ENCODE measurements at places on chromosomes 1 and 21. TPM values are rescaled to one million over a fixed set of nuclear protein-coding genes. Genes with fewer than 3 reads are reported as not detected.
A peak's percentile ranks its signal among the peaks of the same experiment; 100 is the strongest.

GRCh38 chr21:42037943-42038342 lies 27.8 kb upstream of the ZBTB21 start:
- no peak for DNase-seq

Gene ZNF683
- not detected for total RNA-seq

GRCh38 chr1:32725615-32725982 lies 23.0 kb upstream of the SYNC start:
- no peak for DNase-seq

Gene SPATA6
- 10.5 TPM for total RNA-seq

- no peak for DNase-seq
Measured at GRCh38 chr21:36704281-36704957, 5.5 kb downstream of the SIM2 start.

Gene NUF2
- total RNA-seq, result 1.2 TPM

Gene OR14K1
- not detected for total RNA-seq

- DNase-seq, result peak; percentile 78
Measured at GRCh38 chr1:111538343-111539025, 35.1 kb upstream of the ADORA3 start.

- DNase-seq, result no peak
Measured at GRCh38 chr1:163668472-163668871, 346.7 kb downstream of the NUF2 start.

DNA sequence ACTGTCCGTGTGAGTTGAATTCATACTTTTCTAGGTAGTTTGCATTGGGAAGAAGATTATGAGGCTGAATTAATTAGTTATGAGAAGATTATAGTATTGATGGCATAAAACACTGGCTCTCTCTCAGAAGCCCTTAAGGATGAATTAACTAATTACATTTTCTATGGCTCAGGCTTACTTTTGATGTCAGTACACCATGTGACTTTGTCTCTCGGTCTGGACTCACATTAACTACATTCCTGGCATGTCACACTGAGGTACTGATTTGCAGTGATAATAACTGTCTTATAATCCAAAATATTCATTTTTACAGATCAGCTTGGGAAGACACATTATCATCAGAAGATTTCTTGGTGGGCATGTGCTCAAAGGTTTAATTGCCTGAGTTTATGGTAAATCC lies 362.2 kb downstream of the ZP4 start:
- no peak for DNase-seq

Gene TAS1R3
- 0.09 TPM for total RNA-seq

- DNase-seq, result no peak
Measured at GRCh38 chr1:216807696-216808095, 84.5 kb upstream of the ESRRG start.

DNA sequence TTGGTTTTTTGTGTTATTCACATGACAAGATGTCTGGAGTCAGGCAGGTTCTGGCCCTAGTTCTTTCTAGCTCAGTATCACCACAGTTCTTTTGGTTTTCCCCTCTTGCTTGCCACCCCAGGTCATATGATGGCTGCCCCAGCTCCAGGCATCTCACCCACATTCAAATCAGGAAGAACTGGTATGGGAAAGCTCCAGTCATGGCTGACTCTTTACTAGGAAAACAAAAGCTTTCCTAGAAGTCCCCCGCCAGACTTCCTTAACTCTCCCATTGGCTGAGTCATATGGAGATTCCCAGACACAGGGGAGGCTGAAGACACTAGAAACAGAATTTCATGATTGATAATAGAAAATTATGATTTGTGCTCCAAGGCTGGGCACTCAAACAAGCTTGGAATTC lies 22.1 kb upstream of the EYA3 start:
- peak; percentile 7 for DNase-seq

DNA sequence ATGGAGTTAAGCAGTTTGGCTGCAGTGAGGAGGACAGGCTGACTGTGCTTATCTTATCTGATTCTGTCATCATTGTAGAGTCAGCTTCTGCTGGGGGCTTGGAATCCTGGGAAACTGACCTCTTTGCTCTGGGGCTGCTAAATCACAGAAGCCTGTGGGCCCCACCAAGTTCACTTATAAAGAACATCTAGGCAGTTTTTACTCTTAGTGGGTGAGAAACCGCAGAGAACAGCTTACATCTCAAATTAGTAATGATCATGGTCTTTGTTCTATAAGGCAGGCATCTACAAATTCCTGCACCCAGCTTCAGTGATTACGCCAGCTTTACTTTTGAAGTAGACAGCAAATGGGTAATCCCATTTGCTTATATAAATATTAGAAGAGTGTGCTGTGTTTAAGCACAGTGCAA lies 75.7 kb downstream of the ZC3H11B start:
- DNase-seq, result no peak

- no peak for DNase-seq
Measured at GRCh38 chr21:16395285-16395684, 665.5 kb downstream of the USP25 start.

DNA sequence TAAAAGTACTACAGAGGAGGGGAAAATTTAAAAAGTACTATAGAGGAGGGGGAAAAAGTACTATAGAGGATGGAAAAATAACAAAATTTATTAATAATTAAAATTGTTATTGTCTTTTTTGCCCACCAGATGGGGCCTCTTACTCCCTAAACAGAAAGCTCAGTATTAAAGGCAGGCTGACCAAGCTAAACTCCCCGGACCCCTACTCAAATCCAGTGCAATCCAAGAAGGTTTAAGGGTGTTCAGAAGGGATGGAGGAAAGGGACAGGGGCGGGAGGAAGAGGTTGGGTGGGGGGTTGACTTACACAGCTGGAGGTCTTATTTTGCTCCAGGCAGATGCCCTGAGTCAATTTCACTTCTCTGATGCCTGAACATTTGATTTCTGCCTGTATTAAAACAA lies 13.7 kb downstream of the CD34 start:
- DNase-seq, result peak; percentile 43

- no peak for DNase-seq
Measured at GRCh38 chr1:20320704-20321103, 30.0 kb downstream of the VWA5B1 start.

- DNase-seq, result peak; percentile 98
Measured at GRCh38 chr1:201696217-201696761, 132.7 kb upstream of the IPO9 start.

- DNase-seq, result peak; percentile 6
Measured at GRCh38 chr1:17200756-17201155, 4.2 kb upstream of the PADI1 start.

DNA sequence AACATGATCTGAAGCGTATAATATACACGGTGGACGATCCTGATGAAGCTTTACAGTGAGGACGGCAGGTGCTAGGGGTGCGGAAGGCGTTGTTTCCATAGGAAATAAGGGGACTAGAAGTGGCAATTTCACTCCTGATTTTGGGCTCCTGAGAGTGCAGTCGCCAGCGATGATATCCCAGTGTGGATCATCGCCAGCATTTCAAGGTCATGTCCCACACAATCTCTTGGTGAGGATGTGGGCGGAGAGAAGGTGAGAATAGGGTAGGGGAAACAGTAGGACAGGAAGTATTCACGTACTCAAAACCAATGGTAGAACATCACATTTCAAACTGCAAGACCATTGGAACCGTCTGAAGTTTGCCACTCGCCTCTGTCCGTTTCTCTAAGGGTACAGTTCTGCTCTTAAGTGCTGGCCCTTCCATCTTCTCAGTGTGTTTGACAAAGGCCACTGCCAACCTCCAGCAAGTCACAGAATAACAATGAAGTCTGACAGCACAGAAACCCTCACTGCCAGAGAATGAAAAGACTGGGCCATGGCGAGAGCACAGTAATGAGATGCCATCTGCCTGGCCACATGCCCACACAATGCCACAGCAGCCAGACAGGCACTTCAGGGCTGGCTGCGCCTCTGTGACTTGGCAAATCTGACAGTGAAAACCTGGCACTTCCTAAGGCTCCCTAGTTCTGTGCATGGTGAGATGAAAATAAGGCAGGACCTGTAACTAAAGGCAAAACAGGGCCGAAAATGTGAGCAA lies 27.9 kb downstream of the PCSK9 start:
- no peak for DNase-seq

- peak; percentile 87 for DNase-seq
Measured at GRCh38 chr1:11918799-11919519, 7.3 kb downstream of the KIAA2013 start.

Gene PADI6
- total RNA-seq, result not detected

DNA sequence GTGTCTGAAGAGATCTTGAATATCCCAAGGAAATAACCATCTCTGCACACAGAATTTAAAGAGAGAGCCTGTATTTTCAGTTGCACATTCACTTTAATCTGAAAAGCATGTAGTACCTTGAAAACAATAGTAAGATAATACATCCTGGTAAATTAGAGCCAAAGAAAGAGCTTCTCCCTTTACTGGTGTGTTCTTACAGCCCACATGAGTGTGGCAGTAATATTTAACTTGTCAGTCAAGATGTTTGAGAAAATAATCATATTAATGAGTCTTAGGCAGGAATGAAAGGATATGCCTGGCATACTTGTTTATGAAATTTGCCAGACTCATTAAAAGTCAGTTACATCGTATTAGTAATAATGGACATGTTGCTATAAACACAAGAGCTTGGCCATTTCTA lies 908.4 kb upstream of the ADGRL4 start:
- DNase-seq, result no peak

GRCh38 chr1:200905411-200906052 lies 10.8 kb downstream of the INAVA start:
- no peak for DNase-seq

- DNase-seq, result no peak
Measured at GRCh38 chr21:42755766-42756579, 102.6 kb downstream of the PDE9A start.

GRCh38 chr1:27966402-27967105 lies 6.8 kb downstream of the XKR8 start:
- no peak for DNase-seq

Gene LAMB3
- 5.9 TPM for total RNA-seq

DNA sequence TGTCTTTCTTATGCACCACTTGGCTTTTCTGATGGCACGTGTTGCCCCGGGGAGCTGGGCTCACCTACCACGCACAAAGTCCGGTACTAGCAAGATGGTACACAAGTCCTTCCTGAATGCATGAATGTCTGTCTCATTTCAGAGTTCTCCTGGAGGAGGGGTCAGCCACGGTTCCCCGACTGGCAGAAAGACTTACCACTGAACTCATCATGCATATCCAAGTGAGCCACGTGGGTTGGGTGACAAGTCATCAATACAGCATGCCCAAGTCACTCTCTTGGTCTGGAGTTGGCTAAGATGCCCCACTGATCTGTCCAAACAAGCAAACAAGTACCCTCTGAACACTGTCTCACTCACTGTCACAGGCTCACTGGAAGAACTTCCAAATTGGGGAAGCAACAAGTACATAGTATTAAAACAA lies 28.6 kb upstream of the MX1 start:
- DNase-seq, result no peak

DNA sequence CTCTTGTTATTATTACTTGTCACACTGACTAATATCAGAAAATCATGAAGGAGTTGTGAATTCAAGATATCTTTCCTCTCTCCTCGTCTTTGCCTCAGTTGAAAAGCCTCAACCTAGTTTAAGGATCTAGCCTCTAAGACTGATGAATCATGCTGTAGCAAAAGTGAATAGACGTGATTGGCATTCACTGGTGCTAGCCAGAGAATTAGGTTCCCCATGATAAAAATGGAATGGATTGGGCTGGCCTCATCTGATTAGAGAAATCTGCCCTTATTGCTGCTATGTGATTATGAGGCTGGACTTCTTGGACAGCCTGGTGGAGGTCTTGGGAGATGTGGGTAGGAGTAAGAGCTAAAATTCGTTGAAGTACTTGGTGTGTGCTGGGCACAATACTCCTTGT lies 208.2 kb downstream of the BACH1 start:
- peak; percentile 17 for DNase-seq

DNA sequence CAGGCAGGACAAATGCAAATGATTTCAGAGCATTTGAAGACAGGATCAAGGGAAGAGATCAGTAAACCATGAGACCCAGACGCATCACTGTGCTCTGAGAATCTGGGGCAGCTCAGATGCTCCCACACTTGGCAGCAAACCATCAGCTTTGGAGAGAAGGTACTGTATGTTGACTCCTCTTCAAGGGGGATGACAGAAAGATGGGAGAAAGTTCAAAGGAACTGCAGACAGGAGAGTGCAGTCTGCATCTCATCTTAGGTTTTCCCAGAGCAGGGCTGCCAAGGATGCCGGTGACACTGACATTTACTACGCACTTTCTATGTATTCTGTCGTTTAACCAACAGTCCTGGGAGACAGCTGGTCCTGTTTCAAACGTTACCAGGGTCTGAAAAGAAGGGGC lies 35.8 kb downstream of the OLFML2B start:
- DNase-seq, result no peak

Gene KRTAP21-2
- total RNA-seq, result not detected

DNA sequence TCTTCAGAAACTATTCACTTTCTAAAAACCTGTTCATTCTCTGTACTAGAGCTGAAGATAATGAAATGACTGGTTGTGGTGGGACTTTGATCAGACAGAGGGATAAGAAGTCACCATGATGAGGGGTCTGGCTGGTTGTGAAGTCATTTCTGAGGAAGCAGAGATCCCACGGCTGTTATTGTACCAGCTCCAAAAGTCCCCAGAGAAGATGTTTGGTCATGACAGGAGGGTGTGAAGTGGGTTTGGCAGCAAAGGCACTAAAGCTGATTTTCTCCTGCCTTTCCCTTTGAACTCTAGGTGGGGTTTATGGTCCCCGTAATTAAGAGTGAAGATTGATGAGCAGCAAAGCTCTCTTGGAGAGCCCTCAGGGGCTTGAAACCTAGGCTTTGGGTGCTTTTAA lies 103.1 kb upstream of the CACHD1 start:
- DNase-seq, result no peak

Gene SMG7
- 29.0 TPM for total RNA-seq

Gene AQP10
- total RNA-seq, result not detected

DNA sequence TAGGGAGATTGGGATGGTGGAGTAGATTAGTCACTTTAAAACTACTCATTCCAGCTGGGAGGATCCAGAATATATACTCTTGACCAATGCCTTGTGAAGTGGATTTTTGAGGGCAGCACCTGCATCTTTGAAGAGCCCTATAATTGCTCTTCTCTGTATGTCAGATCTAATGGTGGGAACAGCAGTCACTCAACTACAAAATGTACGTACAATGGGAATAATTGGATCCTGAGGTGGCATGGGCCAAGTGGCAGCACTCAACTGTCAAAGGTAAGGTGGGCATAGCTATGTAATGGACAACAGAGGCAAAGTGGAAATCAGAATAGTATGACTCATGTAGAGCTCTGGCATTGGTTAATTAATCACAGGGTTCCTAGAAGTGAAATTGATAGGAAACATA lies 51.6 kb upstream of the KIAA0040 start:
- DNase-seq, result no peak

GRCh38 chr1:209755926-209756614 lies at the start of gene TRAF3IP3:
Gene TRAF3IP3 (plus strand): TSS chr1:209756053. CDS start chr1:209760040, 3,987 bp downstream.
- no peak for DNase-seq

DNA sequence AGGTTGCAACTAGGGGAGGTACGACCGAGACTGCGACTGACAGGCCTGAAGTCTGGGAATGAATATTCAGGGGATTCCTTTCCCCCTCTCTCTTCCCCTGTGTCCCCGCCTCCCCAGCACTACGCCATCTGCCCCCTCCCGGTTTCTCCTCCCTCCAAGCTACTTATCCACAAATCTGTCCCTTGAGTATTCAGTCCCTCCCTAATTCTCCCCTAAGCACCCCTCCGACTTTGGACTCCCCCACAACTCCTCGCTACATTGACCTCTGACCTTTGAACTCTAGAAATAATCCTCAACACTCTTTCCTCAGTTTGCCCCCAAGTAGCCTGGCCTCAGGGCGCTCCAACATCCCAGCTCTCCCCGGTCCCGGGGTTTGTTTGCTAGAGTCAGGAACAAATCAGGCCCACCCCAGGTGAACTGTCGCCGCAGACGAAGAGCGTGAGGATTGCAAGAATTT lies 393 bp downstream of the LYSMD1 start:
- peak; percentile 67 for DNase-seq
